ENCODE measurements at places on chromosomes 16 and 17.
A peak's percentile ranks its signal among the peaks of the same experiment; 100 is the strongest.

DNA sequence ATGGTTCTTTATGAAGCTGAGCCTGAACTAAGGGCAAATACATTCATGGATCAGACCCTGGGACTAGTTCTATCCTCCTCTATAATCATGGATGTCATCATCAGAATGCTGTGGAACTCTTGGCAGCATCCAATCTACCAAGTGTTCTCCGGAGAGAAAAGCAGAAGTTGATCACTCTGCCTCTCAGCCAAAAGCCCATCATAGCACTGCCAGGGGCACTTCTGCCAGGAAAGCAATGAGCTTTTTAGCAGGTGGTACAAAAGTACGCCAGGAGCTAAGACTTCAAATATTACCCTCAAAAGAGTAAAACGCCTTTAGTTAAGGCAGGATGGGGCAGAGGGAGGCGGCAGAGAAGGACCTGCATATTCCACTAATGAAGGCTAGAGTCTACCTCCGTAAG lies 279.0 kb downstream of the SLC39A11 start:
- DNase-seq, result no peak

GRCh38 chr17:6464446-6465041 lies 20.3 kb downstream of the PIMREG start:
- DNase-seq, result no peak

DNA sequence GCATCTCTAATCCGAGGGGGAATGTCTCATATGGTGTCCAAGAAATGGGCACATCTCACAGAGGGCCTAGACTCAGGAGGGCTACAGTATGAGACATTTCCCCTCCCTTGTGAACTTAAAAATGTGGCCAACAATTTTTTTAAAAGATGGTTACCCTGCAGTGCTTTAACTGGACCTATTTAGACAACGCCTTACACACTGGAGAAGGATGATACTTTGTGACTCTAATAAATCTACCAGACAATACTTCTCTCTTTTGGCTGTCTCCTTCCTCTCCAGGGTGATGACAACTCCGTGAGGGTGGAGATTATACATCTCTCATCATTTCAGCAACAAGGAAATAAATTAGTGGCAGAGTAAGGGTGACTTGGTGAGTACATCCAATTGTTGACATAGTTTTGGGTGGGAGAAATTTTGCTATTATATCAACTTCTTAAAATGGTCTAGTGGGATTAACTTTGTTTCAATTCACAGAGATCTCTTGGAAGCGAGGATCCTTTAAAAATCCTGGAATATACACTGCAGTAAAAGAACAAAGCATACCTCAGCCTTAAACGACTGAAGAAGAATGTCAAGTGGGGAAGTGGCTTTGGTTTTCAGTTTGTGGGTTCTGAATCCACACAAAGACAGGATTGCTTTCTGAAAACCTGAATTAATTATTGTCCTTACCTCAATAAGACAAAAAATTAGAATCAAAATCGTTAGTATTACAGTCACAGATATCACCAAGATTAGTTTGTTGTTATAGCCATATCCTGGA lies 89.8 kb downstream of the KPNA2 start:
- DNase-seq, result no peak

DNA sequence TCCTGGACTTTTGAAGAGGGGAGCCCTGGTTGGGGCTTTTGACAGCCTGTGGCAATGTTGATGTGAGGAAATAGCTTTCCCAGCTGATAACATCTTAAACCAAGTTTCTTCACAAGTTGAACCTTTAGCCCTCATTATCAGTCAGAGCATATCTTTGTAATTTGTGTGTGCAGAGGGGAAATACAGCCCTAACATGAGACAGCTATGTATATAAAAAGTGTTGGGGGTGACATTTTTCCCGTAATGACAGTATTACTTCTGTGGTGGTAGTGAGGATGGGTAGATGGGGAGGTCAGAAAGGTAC lies 221.1 kb downstream of the FTO start:
- no peak for DNase-seq

DNA sequence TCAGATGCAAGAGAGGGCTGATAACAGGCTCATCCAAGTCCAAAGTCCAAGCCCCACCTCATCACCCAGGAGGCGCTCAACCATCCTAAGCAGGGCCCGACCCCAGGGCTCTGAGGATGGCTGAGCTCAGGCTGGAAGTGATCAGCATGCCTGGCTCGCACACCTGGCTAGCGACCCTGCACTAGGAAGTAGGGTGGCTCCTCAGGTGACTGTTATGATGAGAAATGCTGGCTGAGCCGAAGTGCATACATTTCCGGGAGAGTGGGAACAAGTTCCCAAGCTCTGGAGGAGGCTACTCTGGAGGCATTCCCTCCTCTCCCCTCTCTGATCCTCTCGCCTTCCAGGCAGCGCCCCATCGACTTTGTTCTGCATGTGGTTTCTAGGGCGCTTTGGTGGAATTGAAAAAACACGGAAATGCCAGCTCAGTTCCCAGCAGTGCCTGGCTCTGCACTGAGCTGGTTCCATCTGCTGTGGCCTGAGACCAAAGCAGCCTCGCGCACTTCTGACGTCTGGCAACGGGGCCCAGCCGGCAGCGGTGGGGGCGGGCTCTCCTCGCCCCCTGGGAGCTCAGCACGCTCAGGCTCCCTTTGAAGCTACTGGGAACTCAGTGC lies 130.3 kb downstream of the IRF8 start:
- no peak for DNase-seq

DNA sequence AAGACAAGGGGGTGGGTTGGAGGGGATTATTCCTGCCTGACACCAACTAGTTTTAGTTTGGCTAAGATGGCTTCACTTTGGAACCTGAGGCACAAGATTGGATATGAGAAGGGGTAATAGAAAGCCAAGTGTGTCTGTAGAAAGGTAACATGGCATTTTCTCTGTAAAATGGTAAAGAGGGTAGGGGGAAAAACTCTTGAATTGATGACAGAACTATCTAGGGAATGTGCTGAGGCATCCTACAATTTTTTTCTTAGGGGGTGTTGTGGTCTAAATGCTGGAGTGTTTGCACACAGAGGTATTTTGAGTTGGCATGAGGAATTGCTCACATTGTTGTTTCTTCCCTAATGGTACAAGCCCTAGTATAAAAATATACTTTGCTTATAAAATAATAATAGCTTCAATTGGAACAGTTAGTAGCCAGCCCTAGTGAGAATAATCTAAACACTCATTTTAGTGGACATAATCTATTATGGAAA lies 25.8 kb downstream of the YPEL2 start:
- DNase-seq, result no peak

DNA sequence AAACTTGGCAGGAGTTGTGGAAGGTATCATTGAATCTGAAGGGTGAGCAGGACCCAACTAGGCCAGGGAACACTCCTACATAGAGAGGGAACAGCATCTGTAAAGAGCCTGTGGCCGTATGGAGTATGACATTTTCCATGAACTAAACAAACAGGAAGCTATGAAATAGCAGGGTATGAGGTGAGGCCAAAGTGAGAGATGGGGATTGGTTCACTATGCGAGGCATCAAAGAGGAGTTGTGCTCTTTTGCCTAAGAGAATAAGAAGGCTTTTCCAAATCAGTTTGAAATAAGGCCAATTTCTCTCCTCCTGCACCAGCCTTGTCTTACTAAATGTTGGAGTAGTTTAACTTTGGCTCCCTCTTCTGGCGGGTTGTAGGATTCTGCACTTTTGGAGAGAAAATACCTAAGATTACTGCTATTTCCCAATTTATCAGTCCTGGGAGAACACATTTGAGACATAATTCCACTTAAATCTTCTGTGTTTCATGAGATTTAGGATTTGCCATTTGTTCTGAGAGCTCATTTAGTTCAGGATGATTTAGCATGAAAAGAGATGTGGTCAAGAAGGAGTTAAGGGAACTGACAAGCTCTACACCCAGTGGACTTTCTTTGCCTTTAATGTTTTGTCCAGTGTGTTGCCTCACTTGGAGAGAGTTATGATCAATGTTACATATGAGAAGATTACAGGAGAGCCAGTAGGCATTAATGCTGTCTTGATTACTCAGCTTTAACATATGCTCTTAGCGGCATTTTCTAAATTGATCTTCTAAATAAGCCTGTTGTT lies 55.4 kb downstream of the TNRC6C start:
- DNase-seq, result peak; percentile 2

GRCh38 chr16:86455640-86456039 lies 54.7 kb upstream of the FOXF1 start:
- no peak for DNase-seq

DNA sequence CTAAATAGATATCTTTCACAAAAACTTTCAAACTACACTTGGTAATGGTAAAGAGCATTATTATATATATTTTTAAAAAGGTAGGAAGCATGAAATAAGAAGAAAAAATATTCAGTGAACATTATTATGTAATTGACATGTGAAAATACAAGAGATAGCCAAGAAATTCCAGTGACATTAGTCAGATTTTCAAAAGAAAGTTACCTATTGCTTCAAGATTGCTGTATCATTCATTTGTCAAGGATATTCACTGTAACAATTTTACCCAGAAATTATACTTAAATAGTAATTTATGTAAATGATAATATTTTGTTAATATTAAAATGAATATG lies 350.2 kb downstream of the KIF2B start:
- no peak for DNase-seq

DNA sequence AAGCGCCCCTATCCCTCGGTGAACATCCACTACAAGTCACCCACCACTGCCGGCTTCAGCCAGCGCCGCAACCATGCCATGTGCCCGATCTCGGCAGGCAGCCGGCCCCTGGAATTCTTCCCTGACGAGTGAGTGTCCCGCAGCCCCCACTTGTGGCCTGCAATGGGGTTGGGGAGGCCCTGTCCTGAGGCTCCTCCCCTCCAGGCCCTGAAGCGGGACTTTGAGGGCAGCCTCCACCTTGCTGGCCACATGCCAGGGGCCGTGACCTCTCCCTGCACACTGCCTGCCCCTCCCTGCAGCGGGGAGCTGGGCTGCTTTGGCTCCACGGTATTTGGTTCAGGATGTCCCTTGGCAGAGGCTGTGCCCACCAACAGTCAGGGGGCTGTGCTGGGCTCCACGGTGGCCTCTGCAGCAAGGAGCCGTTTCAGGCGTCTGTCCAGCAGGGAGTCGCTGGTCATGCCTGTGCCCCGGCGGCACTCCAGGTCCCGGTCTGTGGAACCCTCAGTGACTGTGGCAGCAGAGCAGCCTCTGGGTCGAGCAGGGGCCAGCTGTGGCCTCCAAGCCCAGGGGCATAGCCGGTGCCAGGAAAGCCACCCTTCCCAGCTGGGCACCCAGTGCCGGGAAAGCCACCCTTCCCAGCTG lies 8.3 kb downstream of the NME3 start:
- DNase-seq, result no peak

GRCh38 chr17:20200865-20201458 lies 191.8 kb downstream of the SPECC1 start:
- DNase-seq, result no peak

GRCh38 chr16:4200781-4201137 lies 41.1 kb downstream of the SRL start:
- DNase-seq, result no peak

- DNase-seq, result no peak
These were observed 4.8 kb downstream of the MARVELD3 start for GRCh38 chr16:71630808-71631207.

- DNase-seq, result no peak
These were observed 743.6 kb downstream of the KCNJ2 start for GRCh38 chr17:70912716-70913485.

GRCh38 chr17:40350689-40351358 lies 13.7 kb downstream of the GJD3 start:
- DNase-seq, result no peak

- DNase-seq, result peak; percentile 53
These were observed 1.6 kb downstream of the HIC1 start for GRCh38 chr17:2056206-2057174.

DNA sequence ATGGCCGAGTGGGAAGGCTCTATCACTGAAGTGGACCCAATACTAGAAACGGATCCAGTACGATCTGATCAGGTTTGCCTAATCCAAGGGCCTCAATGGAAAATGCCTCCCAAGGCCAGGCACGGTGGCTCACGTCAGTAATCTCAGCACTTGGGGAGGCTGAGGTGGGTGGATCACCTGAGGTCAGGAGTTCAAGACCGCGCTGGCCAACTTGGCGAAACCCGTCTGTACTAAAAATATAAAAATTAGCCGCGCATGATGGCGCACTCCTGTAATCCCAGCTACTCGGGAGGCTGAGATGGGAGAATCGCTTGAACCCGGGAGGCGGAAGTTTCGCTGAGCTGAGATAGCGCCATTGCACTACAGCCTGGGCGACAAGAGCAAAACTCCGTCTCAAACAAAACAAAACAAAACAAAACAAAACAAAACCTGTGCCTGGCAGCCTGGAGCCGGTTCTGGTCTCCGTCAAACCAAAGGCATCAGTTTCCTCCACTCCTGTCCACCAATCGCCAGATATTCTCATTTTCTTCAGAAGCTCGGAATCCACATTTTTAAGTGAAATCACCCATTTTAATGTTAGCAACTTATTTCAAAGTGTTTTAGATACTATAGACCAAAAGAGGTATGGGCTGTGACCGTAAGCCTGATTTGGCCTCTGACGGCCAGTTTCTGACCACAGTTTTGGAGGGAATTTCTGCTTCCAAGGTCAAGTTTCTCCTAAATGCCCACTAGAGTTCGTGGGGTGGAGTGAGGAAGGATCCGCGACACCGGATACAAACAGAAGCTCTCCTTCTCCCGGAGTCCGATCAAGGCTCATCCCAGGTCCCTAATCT lies 664 bp downstream of the NQO1 start:
- no peak for DNase-seq

GRCh38 chr16:14462811-14463210 lies 167.2 kb downstream of the PARN start:
- DNase-seq, result no peak

- no peak for DNase-seq
These were observed 1.6 kb upstream of the LDAF1 start for GRCh38 chr16:21156767-21157467.

GRCh38 chr17:58329035-58329809 lies 627 bp upstream of the TSPOAP1 start:
- DNase-seq, result peak; percentile 59

DNA sequence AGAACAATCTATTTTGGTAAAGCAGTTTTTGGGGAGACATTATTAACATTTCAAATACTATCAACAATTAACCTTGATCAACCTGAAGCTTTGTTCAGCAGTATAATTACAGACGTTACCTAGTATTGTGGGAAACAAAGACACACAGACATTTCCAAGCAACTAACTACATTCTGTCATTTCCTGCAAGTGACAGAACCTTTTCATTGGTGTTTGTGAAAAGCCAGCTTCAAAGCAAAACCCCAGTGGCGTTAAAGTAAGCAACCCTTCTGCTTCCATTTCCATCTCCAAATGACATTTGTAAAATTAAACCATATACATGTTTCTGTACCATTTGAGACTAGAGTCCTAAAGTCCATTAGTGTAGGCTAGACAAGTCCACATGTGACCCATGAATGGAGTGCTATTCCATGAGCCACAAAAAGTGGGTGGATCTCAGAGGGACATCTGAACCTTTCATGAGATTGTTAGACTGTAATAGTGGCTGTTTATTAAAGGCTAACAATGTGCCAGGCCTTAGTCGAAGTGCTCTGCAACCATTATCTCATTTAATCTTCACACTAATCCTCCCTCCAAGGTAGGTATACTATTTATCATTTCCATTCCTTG lies 101.2 kb downstream of the SSH2 start:
- no peak for DNase-seq
